COR-L47 (cell line): ENCODE measurements at places on chromosomes 12 and 14.

DNA sequence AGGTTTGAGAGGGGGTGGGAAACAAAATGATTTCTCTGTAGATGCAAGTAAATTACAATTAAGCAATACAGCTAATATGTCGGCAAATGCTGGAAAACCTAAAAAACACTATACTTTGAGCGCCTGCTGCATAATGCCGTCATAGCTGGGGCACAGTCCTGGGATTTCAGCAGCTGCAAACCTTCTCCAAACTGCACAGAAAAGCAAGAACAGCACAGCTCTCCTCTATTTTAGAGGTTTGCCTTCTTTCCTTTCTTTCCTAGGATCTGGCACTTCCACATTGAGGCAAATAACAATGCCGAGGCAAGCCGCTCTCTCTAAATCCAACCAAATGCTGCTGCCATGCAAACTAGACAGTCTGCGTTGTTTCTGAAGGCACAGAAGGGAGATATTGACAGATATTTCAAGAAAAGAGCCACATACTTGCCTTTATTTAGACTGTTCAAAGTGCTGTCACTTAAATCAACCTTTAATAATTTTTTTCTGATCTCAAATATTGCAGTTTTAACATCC is 287.1 kb upstream of the G2E3 start:
- no peak for DNase-seq

- DNase-seq = no peak
Measured at GRCh38 chr12:116559162-116559935, at the start of gene MAP1LC3B2. MAP1LC3B2 (plus strand) TSS chr12:116559381; CDS start chr12:116575943, 16,562 bp downstream.

DNA sequence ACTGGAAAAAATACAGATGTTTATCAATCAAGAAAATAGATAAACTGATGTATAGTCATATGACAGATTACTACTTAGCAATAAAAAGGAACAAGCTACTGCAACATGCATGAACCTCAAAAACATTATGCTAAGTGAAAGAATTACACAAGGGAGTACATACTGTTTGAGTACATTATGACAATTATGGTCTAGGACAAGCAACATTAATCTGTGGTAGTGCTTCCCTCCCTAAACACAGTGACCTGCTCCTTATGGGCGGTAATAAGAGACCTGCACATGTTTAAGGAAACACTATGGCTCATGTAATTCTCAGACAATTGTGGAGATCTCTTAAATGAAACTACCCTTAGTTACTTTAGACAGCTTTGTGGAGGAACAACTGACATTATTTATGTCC is 421.2 kb upstream of the FBXO33 start:
- no peak for DNase-seq

GRCh38 chr12:47343684-47344567 is 264.2 kb upstream of the AMIGO2 start:
- DNase-seq = no peak

DNA sequence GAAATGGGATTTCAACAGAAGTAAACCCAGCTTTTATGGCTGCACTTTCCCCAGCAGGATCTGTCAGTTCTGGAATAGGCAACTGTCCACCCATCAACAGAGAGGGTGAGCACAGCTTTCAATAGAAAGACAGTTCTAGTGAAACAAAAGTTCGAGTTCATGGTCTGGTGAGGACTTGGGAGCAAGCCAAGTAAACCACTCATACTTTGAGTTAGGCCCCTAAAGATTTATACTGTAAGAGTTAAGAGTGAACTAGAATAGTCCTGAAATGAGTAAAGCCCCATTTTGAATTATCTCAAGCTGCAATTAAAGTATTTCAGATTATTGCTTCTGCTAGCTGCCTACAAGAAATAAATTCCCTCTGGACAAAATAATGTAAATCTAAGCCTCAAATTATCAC is 82.6 kb downstream of the METTL25 start:
- no peak for DNase-seq
